ENCODE measurements at places on chromosomes 6 and 20. TPM values are rescaled to one million over a fixed set of nuclear protein-coding genes. Genes with fewer than 3 reads are reported as not detected.

Gene BCAS1
- total RNA-seq, result under 0.01 TPM

DNA sequence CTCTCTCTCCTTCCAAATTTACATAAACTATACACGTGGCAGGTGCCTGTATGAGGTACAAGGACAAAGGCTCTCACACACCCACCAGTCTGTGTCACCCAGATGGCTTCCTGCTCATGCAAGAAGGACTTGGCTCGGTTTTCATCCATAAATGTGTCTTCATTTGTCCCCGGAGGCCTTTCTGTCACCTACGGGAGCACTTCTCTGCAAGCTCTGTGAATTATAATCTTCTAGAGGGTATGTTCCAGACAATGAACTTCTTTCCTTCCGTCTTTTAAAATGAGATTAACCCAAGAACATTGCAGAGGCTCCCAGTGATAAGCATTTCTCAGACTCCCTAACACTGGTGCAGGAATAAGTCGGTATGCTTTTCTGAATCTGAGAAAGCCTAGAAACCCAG lies 123.6 kb downstream of the PTPRT start:
- no peak overlapping the region for H3K4me3 ChIP-seq
- H3K36me3 ChIP-seq, result no peaks in the 10 kb centered on the region
- H3K27me3 ChIP-seq, result no peaks in the 10 kb centered on the region
- H3K27ac ChIP-seq, result no peak overlapping the region

DNA sequence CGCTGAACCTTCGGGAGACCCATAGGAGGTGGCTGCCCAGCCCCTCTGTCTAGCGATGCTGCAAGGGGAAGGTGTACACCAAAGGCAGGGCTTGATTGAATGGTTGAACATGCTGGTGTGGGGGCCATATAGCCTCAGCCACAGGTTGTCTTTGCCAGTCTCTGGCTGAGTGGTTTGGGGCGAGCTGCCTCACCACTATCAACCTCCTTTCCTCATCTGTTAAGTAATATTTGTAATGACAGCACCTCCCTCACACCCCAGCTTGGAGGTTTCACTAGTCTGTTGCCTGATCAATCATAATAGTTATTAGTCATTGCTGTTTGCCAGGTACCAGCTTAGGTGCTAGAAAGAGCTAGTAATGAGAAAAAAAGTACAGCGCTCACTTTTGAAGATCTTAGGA lies 11.8 kb upstream of the ZNF831 start:
- H3K27me3 ChIP-seq, result no peaks in the 10 kb centered on the region
- DNase-seq, result no peak
- H3K4me1 ChIP-seq, result no peaks in the 10 kb centered on the region
- H3K4me3 ChIP-seq, result no peak overlapping the region
- H3K36me3 ChIP-seq, result no peaks in the 10 kb centered on the region

DNA sequence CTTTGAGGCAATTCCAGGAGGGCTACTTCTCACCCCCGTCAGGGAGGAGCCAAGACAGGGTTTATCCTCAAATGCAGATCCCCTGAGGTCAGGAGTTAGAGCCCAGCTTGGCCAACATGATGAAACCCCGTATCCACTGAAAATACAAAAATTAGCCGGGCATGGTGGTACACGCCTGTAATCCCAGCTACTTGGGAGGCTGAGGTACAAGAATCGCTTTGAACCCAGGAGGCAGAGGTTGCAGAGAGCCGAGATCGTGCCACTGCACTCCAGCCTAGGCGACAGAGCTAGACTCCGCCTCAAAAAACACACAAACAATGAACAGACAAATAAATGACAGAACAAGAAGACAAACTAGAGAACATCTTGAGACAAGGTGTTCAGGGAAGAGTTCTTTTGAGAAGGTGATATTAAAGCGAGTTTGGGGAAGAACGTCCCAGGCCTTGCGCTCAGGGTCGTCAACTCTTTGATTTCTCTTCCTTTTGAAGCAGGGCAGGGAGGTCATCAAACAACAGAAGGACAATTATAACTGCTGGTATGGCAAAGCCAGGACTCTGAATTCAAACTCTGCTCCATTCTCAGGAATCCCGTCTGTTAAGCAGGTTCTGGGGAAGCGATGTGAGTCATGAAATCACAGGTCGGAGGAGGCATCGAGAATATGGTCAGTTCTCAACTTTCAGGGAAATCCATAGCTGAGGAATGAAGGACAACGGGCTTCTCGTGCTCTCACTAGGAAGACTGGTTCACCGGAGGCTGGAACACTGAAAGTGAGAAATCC lies 1.4 kb upstream of the RALY start:
- no peaks in the 10 kb centered on the region for H3K36me3 ChIP-seq
- DNase-seq, result peak; percentile 47
- peak overlapping the region; percentile 83 for H3K27ac ChIP-seq
- H3K4me1 ChIP-seq, result peaks cover 6% of the 10 kb centered on the region
- H3K27me3 ChIP-seq, result no peaks in the 10 kb centered on the region
